Activated T-helper 1 cell treated with anti-CD3 and anti-CD28 coated beads, Interleukin-2, amount 50 U/mL, for 16 hours (primary cell): ENCODE measurements at places on chromosomes 12 and 14.

- DNase-seq, result no peak
These were observed 10.8 kb upstream of the PSMA6 start for GRCh38 chr14:35281341-35281740.

- DNase-seq, result no peak
These were observed 35.2 kb downstream of the HMGA2 start for GRCh38 chr12:65859519-65859918.

DNA sequence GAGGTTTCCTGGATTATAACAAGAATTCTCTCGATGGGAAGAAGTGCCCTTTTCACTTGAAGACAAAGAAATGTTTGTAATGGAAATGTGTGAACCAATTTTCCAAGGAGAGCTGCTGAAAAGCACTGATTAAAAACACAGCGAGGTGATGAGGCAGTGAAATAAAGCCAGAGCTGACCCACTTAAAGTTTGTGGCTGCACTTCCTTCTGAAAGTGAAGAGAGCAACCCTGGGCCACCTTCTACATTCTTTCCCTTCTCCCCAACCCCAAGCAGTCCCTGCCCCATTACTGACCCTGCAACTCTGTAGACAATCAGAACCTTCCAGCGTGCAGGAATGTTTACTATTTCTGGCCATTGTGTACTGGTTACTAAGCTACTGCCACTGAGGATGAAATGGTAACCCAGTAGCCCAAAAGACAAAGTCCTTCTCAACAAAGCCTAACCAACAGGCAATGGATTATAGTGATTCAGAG is 173.9 kb downstream of the TTC7B start:
- DNase-seq, result no peak

- DNase-seq, result no peak
These were observed 1.0 kb downstream of the KCNA1 start for GRCh38 chr12:4910502-4911315.

- no peak for DNase-seq
These were observed 26.0 kb upstream of the NUDT4 start for GRCh38 chr12:93351726-93352125.

DNA sequence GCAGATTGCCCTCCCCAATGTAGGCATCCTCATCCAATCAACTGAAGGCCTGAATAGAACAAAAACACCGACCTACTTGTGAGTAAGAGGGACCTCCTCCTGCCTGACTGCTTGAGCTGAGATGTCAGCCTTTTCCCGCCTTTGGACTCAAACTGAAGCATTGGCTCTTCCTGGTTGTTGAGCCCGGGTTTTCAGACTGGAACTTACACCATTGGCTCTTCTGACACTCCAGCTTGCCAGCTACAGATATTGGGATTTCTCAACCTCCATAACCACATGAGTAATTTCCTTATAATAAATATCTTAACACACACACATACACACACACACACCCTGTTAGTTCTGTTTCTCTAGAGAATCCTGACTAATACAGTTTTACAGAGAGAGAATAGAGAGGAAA is 173.4 kb upstream of the NTF3 start:
- DNase-seq, result no peak

DNA sequence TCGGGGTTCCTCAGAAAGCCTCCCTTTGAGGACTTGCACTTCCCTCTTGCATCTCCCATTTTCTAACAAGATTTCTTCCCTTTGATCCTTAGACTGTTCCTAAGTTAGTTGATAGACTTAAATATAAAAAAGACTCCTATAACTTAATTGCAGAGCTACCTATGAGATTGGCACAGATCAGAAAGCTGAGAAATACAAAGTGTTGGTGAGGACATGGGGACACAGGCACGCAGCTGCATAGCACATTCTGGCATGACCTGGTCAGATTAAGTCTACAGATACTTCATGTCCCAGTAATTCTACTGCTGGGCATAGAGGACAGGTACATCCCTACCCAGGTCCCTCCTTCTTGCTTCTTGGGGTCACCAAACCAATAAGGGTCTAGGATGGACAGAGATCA is 141.7 kb upstream of the LHX5 start:
- DNase-seq, result no peak

GRCh38 chr12:131455581-131456110 is 255.2 kb upstream of the SFSWAP start:
- DNase-seq, result no peak

GRCh38 chr14:28765831-28766468 is 637 bp upstream of the FOXG1 start:
- no peak for DNase-seq

GRCh38 chr14:100304825-100305323 is 1.4 kb downstream of the SLC25A29 start:
- DNase-seq, result no peak

DNA sequence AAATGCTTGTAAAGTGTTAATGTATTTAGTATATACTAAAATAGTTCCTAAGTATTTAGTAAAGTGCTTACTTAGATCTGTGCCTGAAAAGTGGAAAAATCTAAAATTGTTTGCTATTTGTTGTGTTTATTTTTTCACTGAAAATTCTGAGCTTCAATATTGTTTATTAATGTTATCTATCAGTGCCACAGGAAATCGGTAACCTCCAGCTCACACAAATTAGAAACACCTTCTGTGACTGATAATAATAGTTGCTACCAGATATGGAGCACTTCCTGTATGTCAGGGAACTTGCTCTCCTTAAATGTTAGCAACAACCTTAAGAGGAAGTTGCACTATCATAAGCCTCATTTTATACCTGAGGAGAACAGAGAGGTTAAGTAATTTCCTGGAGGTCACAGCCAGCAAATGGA is 723 bp upstream of the LRP10 start:
- DNase-seq, result no peak

- no peak for DNase-seq
These were observed 66.2 kb upstream of the OVCH1 start for GRCh38 chr12:29563636-29564035.

GRCh38 chr14:91931478-91932088 is 15.9 kb downstream of the FBLN5 start:
- no peak for DNase-seq

GRCh38 chr14:68705741-68706283 is 87.1 kb downstream of the ZFP36L1 start:
- DNase-seq, result no peak

- no peak for DNase-seq
These were observed 99.4 kb upstream of the NTF3 start for GRCh38 chr12:5332551-5332950.
